ENCODE measurements at places on chromosomes 4 and X.

DNA sequence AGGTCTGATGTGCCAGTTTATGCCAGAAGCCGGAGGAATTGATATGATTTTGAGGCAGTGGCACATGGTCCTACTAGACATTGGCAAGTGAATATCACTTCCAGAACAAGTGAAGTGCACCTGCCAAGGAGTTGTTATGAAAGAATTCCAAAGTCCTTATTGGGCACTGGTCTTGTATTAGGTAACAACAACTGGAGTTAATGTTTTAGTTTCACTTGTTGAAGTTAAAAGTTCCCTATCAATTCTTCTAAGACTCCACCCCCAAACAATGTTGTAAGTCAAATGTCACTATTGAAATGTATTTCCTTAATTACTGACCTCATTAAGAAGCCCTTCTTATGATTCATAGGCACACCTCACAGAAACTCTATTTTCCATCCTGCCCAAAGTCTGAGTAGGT lies 3.1 kb downstream of the TET2 start:
- DNase-seq = peak; percentile 62

- DNase-seq = no peak
Measured at GRCh38 chr4:86596807-86597206, 2.7 kb downstream of the PTPN13 start.

- no peak for DNase-seq
Measured at GRCh38 chr4:137740141-137740540, 207.8 kb upstream of the PCDH18 start.

DNA sequence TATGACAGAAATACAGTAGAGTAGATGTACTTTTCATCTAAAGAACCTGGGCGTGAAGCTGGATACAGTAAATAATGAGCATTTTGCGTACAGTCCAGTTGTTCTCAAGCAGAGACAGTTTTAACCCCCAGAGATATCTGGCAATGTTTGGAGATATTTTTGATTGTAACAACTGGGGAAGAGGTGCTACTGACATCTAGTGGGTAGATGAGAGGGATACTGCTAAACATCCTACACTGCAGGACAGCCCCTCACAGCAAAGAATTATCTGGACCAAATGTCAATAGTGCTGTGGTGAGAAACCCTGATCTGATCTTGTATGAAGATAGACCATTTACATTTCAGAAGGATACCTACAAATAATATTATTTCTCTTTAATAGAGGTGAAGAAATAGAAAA lies 200.2 kb upstream of the FAM47A start:
- no peak for DNase-seq

DNA sequence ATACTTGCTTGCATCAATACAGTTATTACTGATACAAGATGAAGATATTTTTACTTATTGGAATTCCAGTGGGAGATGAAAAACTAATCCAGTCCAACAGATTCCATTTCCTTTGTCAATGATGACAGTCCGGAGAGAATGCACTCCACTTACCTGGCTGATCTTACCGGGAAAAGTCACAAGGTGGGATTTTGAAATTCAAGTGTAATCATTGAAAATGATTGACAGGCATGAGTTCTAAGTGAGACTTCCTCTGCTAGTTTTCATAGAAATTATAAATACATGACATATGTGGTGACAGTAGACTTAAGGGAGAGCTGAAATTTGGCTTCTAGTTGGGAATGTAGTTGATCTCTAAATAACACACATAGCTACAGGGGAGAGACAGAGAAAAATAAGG lies 859.9 kb downstream of the FAT4 start:
- DNase-seq = no peak

DNA sequence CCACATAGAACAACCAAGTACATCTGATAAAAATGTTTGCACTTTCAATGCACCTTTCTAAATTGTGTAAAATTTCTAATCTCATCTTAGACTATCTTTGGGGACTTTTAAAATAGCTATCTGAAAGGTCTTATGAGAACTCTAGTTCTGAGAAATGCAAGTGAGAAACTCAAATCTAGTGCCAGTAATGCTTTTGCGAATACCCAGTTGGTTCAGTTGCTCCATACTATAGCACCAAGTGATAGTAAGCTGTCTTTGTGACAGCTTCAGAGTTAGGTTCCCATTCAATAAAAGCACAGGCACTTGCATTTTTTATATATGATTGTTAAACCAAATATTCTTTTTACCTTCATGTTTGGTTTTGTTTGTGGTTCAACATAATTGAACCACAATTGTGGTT lies 4.5 kb upstream of the ITM2A start:
- DNase-seq = no peak

- no peak for DNase-seq
Measured at GRCh38 chrX:7219153-7219705, 71.3 kb upstream of the PUDP start.

DNA sequence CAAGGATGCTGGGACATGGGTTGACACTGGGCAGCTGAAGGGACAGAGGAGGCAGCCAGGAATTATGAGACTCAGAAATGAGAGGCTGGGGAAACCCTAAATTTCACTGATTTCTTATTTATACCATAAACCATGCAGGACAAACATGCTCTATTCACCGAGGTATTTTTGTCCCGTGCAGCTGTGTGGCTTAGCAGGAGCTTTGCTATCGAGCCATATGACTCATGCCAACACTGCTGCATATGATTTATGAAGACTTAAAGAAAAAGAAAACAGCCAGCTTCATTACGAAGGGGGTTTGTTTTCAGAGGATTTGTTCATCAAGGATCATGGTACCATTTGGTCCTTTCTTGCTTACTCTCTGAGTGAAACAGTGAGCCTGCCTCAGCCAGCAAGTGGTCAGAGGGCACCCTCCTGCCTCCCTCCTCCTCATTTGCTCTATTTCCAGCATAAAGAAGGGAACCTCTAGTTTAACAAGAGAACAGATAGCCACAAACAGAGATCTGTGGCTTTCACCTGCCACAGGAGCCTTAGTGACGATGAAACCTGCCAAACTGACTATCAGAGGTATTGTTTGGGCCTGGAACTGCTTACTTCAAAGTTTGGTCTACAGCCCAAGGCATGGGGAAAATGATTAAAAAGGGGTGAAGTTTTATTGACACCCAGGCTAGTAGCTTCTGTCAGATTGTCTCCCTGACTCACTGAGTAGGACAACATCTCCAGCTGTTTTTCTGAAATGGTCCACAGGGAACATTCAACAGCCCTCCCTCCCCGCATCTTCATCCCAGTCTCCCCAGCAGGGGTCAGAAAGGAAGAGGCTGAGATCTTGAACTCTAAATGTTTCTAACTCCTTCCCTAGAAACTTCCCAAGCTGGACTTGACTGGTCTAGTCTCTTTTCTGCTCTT lies 80.1 kb upstream of the MAML3 start:
- DNase-seq = no peak

- no peak for DNase-seq
Measured at GRCh38 chr4:15765391-15765790, 12.7 kb upstream of the CD38 start.

GRCh38 chr4:143133977-143134376 lies 50.7 kb upstream of the USP38 start:
- DNase-seq = no peak

GRCh38 chrX:16629909-16630308 lies 20.0 kb upstream of the S100G start:
- no peak for DNase-seq

DNA sequence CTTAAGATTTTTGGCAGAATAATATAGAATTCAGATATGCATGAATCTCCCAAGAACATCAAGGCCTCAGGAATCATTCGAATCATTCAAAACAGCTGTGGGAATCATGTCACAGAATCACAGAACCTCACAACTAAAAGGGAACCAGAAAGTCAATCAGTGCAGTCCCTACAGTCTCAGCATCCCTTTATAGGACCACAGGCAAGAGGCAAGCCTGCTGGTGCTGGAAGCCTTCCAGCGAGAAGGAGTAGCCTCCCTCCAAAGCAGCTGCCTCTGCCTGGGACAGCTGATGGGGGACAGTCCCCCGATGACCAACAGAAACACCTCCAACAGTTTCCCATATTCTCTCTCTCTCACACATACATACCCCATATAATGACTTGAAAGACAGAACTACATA lies 20.7 kb downstream of the QDPR start:
- DNase-seq = no peak

- no peak for DNase-seq
Measured at GRCh38 chrX:134373736-134374135, 86.2 kb upstream of the HPRT1 start.

DNA sequence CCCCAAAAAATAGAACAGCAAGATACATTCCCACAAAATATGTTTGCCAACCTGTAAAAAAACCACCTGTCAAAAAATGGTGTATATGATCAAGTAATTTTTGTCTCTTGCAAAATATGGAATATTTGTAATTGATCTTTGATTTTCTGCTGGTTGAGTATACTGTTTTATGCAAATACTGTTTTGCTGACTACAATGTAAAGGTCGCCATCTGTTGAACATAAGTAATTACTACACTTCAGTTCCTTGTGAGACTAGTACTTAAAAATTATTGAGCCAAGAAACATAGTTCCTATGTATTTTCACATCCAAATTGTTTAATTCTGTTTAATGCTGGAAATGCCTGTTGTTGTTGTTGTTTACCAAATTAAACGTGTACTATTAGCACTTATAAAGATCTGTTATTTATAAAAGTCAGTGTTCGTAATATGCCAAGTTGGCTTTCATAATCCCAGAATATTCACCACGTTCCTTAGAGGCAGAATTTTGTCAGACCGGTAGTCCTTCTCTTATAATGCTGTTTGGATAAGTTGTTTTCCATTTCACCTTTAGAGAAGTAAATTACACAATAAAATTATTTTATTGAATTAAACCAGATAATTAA lies 144.2 kb downstream of the PDLIM5 start:
- DNase-seq = peak; percentile 56
